Esophagus muscularis mucosa (tissue), 4 donors: ENCODE measurements at places on chromosomes 5 and 9. TPM values are rescaled to one million over a fixed set of nuclear protein-coding genes. Genes with fewer than 3 reads are reported as not detected.

DNA sequence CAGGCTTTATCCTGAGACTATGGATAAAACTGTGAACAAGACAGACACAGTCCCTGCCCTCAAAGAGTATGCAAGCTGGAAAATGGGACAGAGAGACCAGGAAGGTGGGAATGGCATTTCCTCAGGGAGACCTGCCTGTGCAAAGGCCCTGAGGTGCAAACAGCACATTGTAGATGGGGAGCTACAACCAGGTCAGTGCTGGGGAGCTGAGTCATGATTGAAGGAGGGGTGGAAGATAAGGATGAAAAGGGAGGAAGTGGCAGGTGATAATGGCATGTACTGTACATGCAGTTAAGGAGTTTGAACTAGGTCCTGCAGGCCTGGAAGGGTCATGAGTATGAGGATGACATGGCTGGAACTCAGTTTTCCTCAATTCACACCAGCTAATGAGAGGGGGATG, 75.5 kb upstream of the BOD1 start:
- DNase-seq, result no peak

- DNase-seq, result peak; percentile 47
Measured at GRCh38 chr5:4198461-4198860, 602.8 kb downstream of the IRX1 start.

GRCh38 chr5:153659039-153659736, 168.7 kb downstream of the GRIA1 start:
- DNase-seq, result no peak

GRCh38 chr5:31531888-31532547, at the start of the genes C5orf22 and DROSHA:
Gene C5orf22 (plus strand): TSS chr5:31532301. CDS start chr5:31532393, 92 bp downstream.
Gene DROSHA (minus strand): TSS chr5:31532093. CDS start chr5:31529059, 3,034 bp downstream.
- DNase-seq, result peak; percentile 99

GRCh38 chr9:93601063-93601462, 24.7 kb downstream of the PHF2 start:
- no peak for DNase-seq

DNA sequence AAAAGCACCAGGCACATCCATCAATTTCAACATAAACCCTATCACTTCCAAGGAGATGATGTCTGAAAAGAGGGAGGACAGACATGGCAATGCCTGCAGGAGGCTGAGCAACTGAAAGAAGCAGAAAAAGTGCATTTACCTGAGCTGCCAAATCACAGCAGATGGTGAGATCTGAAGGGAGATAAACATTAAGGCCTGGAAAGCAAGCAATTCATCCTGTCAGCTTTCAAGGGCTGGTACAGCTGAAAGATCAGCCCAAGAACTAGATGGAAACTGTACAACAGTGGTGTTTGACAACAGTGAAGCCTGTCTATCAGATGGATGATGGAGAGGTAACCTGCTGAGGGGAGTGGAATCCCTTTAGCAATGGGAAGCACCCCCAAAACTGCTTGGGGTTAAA, 433.2 kb upstream of the ZNF608 start:
- no peak for DNase-seq

GRCh38 chr9:89357331-89358197, 39.3 kb downstream of the SECISBP2 start:
- no peak for DNase-seq

- no peak for DNase-seq
Measured at GRCh38 chr9:92543972-92544371, 8.2 kb upstream of the ECM2 start.

DNA sequence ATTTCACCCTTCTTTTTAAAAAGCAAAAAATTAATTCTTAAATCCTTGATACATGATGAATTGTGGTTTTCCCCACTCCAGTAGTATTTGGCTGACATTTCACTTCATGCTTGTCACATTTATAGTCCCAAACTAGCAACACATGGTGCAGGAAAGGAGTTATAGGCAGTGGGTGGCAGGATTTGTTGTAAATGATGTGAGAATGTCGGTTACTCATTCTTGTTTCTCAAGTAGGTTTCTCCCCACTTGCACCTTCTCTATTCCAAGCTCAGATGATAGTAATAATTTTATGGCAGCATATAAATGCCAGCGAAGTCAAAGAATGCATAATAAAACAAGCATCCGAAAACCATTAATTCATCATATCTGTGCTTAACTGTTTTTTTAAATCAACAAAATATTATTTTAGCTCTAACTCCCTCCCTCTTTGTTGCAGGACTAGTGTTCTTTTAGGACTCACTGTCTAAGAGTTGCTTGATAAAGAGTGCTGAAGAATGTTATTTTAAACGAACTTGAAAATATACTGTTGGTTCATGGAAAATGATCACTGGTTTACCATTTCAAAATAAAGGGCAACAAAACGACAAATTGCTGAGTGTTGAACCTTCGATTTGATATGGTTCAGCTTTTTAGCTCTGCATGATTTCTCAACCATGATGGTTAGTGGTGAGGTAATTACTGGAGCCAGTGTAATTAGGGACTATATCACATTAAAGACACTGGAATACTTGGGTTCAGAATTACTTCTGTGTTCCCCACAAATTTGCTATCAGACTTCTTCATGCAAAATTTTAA, 88.1 kb upstream of the ADAMTSL1 start:
- no peak for DNase-seq

DNA sequence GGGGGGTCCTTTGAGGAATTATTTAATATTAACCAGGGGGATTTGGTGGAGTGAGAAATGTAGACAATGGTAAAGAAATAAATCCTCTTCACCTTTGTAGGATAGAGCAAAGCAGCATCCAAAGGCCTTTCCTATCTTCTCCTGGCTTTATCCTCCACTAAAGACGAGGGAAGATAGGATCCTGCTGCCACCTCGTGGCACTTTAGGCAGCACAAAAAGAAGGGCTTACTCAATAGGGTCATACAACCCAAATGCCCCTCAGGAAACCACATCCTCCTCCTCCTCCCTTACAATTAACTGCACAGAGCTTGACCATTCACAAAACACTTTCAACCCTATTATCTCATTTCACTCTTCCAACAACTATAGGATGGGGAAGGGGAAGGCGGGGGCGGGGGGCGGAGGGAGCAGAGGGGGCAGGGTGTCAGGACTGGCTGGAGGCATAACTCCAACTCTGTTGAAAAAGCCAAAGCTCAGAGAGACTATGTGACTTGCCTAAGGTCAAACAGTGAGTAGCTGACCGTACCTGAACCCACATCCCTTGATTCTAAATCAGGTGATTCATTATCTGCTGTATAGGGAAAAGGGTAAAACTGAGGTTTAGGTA, 45.4 kb upstream of the MYOT start:
- DNase-seq, result no peak

DNA sequence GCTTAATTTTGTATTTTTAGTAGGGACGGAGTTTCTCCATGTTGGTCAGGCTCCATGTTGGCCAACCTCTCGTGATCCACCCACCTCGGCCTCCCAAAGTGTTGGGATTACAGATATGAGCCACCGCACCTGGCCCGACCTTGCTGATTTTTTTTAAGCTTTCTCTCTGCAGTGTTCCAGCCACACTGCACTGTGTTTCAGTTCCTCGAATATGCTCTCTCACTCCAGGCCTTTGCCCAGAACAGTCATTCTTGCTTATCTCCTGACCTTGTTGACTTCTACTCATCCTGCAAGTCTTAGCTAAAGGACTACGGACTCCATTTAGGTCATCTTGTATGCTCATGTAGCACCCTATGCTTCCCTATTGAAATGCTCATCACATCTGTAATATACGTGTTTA, 3.3 kb downstream of the SNAPC3 start:
- DNase-seq, result no peak

Gene PCDHB2
- total RNA-seq, result 2.7 TPM

Gene TMEM174
- not detected for total RNA-seq
